ENCODE measurements at places on chromosomes 6 and 20.
A peak's percentile ranks its signal among the peaks of the same experiment; 100 is the strongest.

DNA sequence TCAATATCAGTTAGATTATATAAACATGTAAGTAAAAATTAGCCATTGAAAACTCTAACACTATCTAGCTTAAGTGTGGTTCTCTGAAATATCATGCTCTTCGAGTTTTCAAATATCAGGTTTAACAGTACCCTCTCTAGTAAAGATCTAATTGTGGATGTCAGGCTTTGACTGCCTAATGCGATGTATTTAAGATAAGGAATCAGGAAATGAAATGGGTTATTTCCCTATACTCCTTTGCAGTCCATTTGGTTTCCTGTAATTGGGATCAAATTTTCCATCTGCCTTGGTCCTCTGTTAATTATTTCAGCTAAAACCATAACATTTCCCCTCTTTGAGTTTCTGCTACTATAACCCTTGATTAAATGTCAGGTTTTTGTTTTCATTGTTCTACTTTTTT lies 361.3 kb upstream of the MMS22L start:
- no peak for DNase-seq

DNA sequence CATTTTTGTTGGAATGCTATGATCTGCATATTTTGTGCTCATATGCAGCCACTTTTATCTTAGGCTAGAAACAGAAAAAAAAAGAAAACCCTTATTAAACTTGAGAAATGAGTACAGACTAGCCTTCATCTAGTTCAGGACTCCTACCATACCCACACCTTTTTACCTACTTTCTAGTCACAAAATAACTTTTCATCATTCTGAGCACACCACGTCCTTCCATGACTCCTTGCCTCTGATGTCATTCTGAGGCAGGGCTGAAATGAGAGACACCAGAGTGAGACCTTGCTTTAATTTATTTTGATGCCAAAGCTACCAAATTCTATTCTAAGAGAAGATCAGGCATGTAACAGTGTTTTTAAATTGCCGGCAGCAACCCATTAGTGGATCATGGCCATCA lies 38.8 kb downstream of the SNX3 start:
- DNase-seq: no peak

GRCh38 chr6:43459535-43459934 lies 4.2 kb upstream of the DLK2 start:
- DNase-seq: no peak

- peak; percentile 69 for DNase-seq
Observed at GRCh38 chr6:33427585-33428223, 7.8 kb downstream of the SYNGAP1 start.

- no peak for DNase-seq
Observed at GRCh38 chr6:6960571-6961251, 147.1 kb upstream of the RREB1 start.

DNA sequence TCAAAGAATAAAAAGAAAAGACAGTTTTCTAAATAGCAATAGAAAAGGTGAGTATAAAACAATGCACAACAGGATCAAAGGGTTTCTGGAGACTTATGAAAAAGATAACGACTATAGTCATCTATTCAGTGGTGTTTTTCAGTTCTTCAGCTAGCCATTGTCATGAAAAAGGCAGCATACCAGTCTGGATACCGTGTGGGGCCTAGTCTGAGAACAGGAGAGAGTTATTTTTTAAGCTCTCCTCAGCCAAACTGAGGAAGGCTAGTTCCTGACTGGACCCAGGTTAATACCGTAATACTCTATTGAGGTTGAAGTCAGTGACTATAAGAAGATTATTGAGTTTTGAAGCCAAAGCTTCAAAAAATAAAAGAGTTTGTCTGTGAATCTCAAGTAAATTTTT lies 49.5 kb downstream of the PLN start:
- DNase-seq: no peak

GRCh38 chr6:122200440-122200839 lies 199.0 kb upstream of the HSF2 start:
- DNase-seq: no peak

- DNase-seq: no peak
Observed at GRCh38 chr20:34987288-34988190, 31.9 kb downstream of the MYH7B start.

DNA sequence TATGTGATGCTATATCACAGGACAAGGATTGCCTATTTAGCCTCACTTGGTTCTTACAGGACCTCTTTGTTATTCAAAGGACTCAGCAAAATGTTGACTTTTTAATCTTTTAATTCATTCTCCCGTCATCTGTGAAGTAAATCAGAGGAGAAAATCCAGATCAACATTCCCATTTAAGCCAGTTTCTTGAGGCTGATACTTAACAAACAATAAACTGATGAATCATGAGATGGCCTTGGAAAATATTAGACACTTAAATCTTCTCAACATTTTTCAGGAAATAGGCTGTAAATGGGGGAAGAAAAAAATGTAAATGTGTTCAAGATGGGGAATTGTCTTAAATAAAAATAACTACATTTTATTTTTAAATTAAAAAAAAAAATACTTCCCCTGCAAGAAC lies 55.9 kb upstream of the UBR2 start:
- no peak for DNase-seq

DNA sequence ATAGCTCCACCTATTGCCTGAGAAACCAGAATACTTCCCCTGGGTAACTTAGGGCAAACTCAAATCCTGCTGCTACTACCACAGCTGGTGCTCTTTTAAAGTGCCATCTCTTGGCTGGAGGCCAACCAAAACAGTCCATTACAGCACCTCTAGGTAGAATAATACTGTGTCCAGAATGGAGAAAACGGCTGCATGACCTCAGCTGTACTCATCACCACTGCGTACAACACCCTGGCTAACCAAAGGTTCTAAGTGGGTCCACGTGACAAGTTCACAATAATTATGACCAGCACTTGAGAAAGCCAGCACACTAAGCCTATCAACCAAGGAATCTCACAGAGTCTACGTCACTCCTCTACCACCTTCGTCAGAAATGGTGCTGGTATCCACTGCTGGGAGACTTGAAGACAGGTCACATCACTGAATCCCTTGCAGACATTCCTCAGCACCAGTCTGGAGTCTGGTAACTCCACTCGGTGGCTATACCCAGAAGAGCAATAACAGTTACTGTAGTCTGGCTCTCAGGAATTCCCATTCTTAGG lies 40.9 kb upstream of the PKIB start:
- DNase-seq: no peak

GRCh38 chr6:170250981-170251775 lies 39.7 kb downstream of the DLL1 start:
- no peak for DNase-seq

- DNase-seq: no peak
Observed at GRCh38 chr20:36040571-36040970, 72.2 kb downstream of the CNBD2 start.

- no peak for DNase-seq
Observed at GRCh38 chr6:8225113-8225512, 122.8 kb upstream of the EEF1E1 start.

- no peak for DNase-seq
Observed at GRCh38 chr6:1789092-1789491, 179.4 kb downstream of the FOXC1 start.

DNA sequence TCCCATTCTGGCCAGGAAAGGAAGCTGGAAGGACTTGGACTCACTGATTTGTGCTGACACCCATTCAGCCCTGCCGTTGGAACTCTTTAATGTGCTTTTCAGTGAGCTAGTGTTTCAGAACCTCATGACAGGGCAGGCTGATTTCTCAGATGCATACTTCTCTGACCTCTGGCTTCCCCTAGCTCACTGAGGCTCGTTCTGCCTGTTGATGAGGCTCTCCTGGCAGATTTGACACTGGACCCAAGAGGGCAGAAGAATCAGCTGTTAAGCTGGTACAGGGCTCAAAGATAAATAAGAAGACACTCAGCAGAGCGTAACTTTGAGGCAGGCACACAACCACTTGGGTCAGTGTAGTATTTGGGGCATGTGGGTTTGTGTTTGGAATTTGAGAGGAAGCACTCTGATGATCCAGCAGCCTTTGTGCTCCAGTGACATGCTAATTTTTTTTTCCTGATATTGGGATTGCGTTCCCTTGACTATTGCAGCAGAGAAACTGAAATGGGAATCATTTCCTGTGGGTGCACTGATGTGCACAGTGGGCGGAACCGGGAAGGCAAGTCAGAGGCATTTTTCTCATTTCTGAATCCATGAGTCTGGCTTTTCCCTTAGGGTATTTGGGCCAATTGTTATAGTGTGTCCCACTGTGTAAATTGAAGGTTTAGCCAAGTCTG lies 80.2 kb downstream of the CARMIL1 start:
- no peak for DNase-seq

GRCh38 chr20:5918856-5919625 lies 31.3 kb downstream of the TRMT6 start:
- peak; percentile 32 for DNase-seq

GRCh38 chr6:77292564-77293546 lies 170.4 kb downstream of the HTR1B start:
- no peak for DNase-seq

DNA sequence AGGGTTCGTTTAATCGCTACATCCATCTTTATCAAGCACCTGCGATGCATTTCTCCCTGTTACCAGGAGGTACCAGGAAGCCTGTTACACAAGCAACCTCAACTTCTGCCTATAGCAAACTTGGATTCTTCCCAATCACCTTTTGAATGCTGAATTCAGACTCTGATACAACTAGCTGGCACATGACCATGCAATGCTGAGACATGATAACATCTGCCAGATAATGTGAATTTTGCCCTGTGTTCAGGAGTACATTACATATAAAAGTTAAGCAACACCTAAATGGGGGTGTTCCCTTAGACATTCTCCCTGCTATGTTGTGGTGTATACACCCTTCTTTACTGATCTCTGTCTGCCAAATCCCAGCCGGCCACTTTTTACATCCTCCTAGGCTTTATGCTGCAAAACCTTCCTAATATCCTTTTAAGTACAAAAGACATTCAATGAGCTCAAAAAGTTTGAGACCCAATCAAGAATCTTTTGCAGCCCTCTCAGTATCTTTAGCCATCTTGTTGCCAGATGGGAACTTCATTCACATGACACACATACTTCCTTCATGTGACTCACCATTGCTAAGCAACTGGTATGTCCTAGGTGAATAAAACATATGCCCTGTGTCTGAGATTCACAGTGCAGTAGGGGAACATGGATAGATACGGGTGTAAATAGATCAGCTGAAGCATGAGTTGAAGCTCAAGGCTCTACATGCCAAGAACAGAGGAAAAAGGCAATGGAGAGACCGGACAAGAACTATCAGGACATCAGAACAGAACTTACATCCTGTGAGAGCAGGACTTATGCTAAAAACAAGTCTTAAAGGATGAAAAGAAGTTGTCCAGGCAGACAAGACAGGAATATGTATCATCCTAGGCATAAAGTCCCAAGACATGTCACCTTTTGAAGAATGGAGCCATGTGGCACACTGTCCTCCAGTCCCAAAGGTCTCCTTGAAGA lies 84.3 kb downstream of the ZHX3 start:
- DNase-seq: no peak

DNA sequence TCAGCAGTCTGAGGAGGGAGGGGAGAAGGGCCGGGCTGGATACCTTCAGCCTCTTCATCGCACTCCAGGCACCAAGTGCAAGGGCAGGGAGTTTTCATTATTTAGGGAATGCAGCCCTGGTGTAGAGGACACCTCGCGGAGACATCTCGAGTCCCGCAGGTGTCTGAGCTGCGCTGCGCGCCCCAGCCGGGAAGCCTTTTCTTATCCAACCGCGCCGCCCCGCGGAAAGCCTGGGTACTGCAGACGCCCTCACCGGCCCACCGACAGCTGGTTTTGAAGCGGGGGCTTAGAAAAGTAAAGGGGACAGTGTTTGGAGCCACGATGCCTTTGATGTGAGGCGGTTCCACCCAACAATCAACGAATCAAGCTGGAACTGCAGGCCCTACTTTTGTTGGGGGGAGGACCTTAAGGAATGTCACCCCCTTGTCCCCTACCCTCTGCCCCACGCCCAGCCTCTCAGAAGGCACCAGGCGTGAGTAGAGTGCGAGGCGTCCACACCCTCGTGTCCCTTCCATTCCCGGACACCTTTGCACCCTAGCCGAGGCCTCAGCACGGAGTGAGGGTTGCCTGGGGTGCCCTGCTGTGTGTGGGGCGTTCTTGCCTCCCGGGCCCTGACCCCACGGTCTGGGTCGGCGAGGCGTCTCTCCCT lies 8.6 kb downstream of the NKX2-2 start:
- peak; percentile 74 for DNase-seq

GRCh38 chr6:134880487-134881190 lies 69.3 kb downstream of the ALDH8A1 start:
- DNase-seq: no peak

- no peak for DNase-seq
Observed at GRCh38 chr6:88823998-88824397, 139.4 kb downstream of the RNGTT start.

GRCh38 chr6:132209351-132209750 lies 191.9 kb downstream of the MOXD1 start:
- no peak for DNase-seq

- no peak for DNase-seq
Observed at GRCh38 chr6:127748290-127748689, 152.6 kb downstream of the THEMIS start.

- no peak for DNase-seq
Observed at GRCh38 chr6:85017352-85017751, 253.0 kb upstream of the TBX18 start.

GRCh38 chr6:35539223-35539622 lies 26.5 kb upstream of the TULP1 start:
- no peak for DNase-seq

DNA sequence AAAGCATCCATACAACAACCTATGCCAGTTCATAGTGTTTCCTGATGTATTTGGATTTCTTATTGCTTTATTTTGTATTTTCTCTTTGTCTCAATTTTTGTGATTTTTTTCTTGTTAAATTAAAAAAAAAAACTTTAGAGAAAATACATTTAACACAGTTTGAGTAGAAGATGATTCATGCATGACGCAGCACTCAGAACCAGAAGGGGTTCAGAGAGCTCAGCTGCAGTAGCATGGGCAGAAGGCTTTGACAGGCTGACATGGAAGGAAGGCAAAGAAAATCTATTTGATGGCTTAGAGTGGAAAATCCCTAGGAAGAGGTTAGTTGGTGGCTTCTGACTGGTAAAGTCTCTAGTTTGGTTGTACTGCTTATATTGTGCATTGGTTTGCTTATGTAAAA lies 207.2 kb upstream of the STXBP5 start:
- DNase-seq: no peak

All from activated CD4-positive, alpha-beta memory T cell treated with anti-CD3 and anti-CD28 coated beads, Interleukin-2, amount 10 ng/mL, durations not matched to agents 7 days and 5 days (primary cell).